ENCODE measurements at places on chromosomes 3 and 15.

DNA sequence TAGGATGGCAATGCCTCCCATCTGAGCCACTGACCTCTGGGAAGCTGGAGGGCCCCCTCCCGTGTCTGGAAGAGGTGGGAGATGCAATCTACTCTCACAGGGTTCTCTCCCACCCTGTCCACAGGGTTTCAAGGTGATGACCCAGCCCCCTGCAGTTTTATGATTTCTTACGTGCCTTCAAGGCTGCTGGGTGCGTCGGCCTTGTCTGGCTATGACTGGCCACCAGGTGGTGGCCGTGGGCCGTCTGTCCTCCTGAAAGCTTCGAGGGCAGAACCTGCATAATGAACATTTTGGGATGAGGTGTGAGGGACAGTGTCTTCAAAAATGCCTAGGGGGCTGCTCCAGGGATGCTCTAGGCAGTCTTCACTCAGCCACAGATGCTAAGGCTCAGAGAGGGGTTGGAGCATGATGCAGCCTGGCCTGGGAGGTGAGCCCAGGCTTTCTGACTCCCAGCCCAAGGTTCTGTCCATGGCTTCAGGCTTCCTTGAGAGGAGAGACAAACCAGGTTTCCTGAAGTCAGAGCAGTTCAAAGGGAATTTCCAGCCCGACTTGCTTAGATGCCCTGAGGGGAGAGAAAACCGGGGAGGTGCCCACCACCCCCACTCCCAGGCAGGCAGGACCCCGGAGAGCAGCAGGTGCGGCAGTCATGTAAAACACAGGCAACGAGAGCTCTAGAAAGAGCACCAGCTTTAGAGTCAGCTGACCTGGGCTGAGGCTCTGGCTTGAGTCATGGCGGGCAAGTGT is 18.7 kb downstream of the ISG20 start:
- no peak for DNase-seq

DNA sequence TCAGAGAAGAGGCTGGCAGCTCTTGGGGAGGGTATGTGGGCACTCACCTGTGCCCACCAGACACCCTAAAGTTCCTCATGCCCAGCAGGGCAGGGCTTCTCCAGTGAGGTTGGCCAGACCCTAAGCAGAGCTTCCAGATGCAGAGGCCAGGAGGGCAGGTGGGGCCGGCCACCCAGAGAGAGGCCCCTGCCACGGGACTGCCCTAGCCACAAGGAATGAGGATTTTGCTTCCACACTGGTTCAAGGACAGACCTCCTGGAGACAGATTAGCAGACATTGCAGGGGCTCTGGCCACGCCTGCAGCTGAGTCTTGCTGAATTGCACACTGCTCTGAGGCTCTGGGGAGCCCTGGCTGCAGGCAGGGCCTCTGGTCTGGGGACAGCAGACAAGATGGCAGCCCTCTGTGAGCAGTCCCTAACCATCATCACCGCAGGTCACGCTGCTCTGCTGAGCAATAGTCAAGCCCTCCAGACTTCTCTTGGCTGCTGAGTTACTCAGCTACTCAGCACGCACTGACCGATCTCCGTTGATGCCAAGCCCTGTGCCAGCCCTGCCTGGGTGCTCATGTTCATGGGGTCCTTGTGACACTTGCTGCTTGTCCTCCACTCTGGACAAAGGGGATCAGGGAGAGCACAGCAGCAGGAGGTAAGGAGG is 117.4 kb upstream of the ABHD17C start:
- DNase-seq, result no peak

DNA sequence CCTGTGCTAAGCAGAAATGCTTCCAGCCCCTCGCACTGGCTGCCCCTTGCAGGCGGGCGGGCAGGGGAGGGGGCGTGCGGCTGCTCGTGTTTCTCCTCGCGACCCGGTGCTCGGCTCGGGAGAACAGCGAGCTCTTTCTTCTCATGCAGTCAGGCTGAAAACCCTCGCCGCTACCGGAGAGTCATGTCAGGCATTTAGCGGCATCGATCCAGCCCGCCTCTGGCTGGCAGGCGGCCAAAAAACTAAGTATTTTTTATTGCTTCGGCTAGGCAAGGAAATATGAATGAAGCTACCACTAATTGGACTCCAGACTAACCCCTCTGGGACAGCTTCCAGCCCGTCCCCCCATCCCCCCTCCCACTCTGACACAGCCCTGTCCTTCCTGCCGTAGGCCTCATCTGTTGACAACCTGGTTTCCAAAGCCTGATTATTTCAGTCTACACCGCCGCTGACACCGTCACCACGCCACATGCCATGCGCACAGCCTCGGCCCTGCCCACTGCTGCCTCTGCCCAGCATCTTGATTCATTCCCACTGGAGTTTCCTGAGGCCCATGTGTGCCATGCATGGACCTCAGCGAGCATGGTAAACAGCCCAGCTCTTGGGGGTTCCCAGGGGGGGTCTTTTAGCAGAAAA is 35.3 kb downstream of the TLE3 start:
- no peak for DNase-seq

GRCh38 chr3:178676942-178677790 is 140.9 kb downstream of the KCNMB2 start:
- no peak for DNase-seq
